ENCODE measurements at places on chromosomes 7 and 10.
A peak's percentile ranks its signal among the peaks of the same experiment; 100 is the strongest.

- no peak for DNase-seq
Measured at GRCh38 chr10:2051108-2051507, 313.8 kb upstream of the ADARB2 start.

GRCh38 chr10:84138478-84139125 lies 707 bp upstream of the GHITM start:
- peak; percentile 77 for DNase-seq

DNA sequence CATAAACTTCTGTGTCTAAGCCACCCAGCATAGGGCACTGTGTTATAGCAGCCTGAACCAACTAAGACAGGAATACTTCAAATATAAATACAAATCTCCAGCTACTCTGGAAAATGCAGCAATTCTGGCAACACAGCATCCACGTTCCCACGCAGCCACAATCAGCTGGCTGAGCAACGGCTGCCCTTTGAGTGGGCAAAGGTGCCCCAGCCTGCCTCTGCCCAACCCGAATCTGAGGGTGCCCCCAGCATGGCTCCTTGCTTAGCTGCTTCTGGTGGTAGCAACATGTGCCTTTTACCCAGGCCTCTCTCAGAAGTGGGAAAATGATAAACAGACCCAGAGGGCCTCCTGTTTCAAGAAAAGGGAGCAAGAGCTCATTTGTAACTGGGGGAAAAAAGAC lies 12.0 kb downstream of the DRGX start:
- no peak for DNase-seq

GRCh38 chr7:77710067-77710466 lies 13.8 kb downstream of the RSBN1L start:
- DNase-seq = no peak

- no peak for DNase-seq
Measured at GRCh38 chr10:20256969-20257368, 440.7 kb downstream of the PLXDC2 start.

- no peak for DNase-seq
Measured at GRCh38 chr7:138097064-138097741, 20.9 kb downstream of the AKR1D1 start.

GRCh38 chr7:157751951-157752673 lies 415.3 kb downstream of the DNAJB6 start:
- no peak for DNase-seq

DNA sequence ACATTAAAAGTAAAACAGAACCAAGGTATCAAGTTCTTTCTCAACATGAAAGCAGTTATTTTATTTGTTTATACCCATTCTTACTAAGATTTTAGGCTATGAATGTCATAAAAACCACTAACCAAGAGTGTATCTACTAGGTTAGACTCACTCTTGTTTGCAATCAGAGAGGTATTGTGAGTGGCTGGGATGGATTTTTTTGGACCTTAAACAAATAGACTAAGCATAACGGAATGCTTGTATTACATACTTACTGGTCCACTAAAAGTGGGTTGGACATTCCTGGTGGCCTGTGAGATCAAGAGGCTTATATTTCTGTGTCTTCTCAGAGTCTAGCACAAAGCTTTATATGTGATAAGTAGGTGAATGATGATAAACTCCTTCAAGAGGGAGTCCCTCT lies 32.6 kb upstream of the CBLL1 start:
- DNase-seq = no peak

- DNase-seq = no peak
Measured at GRCh38 chr7:51222916-51223315, 93.7 kb downstream of the COBL start.

DNA sequence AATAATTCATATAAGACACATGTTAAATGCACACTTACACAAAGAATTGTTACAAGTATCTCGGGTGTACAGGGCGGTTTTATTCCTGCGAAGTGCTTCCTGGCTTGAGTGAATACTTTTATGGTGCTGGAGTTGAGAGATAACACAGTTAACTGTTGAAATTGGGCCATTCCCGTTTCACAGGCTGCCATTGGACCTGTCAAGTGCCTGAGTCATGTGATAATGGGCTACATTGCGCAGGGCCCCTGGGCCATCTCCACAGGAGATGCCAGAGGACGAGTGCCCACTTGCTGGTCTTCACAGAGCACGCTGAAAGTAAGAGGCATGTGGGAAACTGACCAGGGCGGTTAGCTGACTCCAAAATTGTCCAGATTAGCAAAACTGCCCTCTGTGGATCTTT lies 4.8 kb downstream of the FBH1 start:
- no peak for DNase-seq

- DNase-seq = no peak
Measured at GRCh38 chr7:108603656-108604306, 34.1 kb downstream of the DNAJB9 start.

- DNase-seq = no peak
Measured at GRCh38 chr10:49610114-49610457, at the start of gene SLC18A3. SLC18A3 (plus strand) TSS chr10:49610310; CDS start chr10:49610741, 431 bp downstream.

DNA sequence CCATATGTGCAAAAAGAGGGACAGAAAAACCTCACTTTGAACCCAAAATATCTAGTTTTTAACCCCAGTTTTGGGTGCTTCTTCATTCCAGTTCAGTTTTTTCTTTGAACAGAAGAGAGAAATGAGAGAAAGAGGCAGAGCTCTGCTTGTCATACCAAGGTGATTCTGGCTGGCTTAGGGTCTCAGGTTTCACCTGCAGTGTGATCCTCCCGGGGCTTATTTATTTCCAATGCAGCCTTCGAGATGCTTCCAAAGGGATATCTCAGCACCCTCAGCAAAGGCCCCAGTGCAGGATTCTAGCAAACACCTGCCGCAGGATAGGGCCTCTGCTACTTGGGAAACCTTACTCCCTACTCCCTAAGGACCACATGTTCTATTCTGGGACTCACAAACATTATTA lies 131.3 kb downstream of the WDR11 start:
- DNase-seq = no peak

GRCh38 chr7:102472126-102473041 lies 6.3 kb downstream of the POLR2J start:
- DNase-seq = no peak

DNA sequence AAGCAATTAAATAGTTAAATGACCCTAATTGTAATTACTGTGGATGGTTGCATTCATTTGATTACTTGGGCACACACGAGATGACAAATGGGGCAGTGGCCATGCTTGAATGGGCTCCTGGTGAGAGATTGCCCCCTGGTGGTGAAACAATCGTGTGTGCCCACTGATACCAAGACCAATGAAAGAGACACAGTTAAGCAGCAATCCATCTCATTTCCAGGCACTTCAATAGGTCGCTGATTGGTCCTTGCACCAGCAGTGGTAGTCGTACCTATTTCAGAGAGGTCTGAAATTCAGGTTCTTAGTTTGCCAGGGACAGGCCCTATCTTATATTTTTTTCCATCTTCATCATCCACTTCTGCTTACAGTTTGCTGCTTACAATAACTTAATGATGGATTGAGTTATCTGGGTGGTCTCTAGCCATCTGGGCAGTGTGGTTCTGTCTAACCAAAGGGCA lies 8.3 kb downstream of the PCBD1 start:
- DNase-seq = peak; percentile 75

DNA sequence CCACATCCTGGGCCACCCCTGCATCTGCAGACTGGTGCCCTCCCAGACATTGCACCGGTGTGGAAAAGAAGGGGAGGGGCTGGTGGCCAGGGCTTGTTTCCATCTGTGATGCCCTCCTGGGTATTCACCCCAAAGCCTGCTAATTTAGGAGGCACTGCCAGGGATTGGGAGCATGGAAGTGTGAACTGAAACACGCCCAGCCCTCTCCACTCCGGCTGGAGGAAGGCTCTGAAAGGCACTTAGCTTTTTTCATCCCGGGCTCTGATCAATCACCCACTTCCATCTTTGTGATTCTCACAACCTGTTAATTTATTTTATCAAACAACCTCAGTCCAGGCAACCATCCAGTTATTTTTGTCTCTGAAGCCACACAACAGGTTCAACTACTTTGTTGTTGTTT lies 20.9 kb upstream of the CPXM2 start:
- DNase-seq = no peak

DNA sequence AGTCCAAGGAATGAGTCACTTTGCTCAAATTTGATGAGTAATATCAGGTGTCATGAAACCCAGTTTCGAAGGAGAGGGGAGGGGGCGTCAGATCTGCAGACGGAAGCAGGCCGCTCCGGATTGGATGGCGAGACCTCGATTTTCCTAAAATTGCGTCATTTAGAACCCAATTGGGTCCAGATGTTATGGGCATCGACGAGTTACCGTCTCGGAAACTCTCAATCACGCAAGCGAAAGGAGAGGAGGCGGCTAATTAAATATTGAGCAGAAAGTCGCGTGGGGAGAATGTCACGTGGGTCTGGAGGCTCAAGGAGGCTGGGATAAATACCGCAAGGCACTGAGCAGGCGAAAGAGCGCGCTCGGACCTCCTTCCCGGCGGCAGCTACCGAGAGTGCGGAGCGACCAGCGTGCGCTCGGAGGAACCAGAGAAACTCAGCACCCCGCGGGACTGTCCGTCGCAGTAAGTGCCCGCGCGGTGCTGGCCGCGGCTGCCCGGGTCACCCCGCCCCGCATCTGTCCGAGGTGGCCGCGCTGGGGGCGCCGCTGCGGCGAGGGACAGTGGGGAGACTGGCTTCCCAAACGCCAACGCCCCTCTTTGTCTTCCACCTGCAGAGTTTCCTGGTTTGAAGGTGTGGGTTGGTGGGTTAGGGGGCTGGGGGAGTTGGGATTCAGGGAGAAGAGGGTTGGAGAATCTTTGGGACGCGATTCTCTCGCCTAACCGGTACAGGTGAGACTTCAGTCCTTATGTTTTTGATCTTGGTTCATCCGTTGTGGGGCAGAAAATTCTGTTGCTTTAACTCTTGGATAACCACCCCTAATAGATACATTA lies at the start of gene TAC1:
Gene TAC1 (plus strand): TSS at position 351 of the 829 bp plus-strand sequence. CDS start 527 bp downstream, outside the sequence.
- DNase-seq = no peak

- DNase-seq = no peak
Measured at GRCh38 chr7:125526958-125527357, 597.3 kb upstream of the POT1 start.

GRCh38 chr7:140326116-140326928 lies 72.0 kb downstream of the SLC37A3 start:
- peak; percentile 43 for DNase-seq

GRCh38 chr10:49700997-49701396 lies 21.5 kb downstream of the C10orf53 start:
- no peak for DNase-seq

DNA sequence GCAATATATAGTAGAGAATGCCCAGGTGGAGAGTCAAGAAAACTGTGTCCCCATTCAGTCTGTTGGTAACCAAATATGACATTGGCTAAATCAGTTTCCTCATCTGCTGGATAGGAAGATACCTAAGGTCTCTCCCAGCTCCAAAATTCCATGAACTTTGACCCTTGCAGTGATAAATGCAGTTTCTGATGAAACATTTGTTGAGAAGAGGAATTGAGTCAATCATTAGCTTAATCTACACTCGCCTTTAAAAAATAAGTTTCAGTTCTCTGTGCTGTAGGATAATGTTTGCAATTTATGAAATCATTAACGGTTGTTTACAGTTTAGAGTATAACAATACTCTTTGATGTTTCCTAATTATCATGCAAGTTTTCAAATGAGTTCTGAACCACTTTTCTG lies 38.0 kb upstream of the SLC25A13 start:
- no peak for DNase-seq

- no peak for DNase-seq
Measured at GRCh38 chr10:118282670-118283069, 59.5 kb downstream of the FAM204A start.

GRCh38 chr7:44711528-44711927 lies 37.1 kb upstream of the ZMIZ2 start:
- no peak for DNase-seq

DNA sequence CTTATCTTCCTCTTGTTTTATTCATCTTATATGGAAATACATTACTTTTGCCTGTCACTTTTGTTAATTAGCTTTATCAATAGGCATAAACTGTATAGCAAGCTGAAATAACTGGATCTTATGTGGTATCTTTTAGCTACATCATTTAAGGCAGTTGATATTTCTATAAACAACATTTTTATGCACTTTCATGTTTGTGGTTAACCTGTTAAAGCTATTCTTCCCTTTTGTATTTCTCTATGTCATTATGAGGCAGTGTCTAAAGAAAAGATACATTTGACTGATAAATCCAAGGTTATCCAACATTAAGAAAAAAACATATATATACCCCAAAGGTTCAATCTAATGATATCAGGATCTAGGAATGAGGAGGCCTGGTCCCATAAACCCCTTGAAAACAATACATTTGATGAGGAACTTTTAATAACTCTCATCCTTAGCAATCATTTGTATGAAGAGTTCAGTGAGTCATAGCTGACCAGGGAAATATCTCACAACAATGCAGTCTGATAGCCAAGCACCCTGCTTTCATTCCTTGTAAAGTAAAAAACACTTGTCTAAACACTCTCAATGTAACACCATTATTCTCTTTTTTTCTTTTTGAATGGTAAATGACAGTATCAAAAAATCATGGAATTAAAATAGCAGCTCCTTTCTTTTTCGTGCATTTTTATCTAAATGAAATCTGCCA lies 300.9 kb downstream of the NEBL start:
- no peak for DNase-seq

DNA sequence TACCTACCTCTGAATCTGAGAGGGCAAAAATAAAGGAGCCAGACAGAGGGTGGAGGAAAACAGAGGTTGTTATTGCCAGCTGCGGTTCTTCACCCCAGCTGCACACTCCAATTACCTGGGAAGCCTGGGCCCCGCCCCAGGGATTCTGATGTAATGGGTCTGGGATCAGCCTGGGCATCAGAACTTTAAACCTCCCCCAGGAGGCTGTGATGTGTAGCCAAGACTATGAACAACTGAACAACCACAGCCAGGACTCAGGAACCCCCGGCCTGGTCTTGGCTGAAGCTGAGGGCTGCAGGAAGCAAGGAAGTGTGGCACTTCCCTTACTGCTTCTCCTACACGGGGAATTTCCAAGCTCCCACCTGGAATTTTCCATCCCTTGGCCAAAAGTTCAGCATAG lies 89.3 kb downstream of the HIP1 start:
- DNase-seq = no peak

- peak; percentile 1 for DNase-seq
Measured at GRCh38 chr7:87475359-87476178, at the start of gene ABCB4. ABCB4 (minus strand) TSS chr7:87475680; CDS start chr7:87475465, 215 bp downstream.

DNA sequence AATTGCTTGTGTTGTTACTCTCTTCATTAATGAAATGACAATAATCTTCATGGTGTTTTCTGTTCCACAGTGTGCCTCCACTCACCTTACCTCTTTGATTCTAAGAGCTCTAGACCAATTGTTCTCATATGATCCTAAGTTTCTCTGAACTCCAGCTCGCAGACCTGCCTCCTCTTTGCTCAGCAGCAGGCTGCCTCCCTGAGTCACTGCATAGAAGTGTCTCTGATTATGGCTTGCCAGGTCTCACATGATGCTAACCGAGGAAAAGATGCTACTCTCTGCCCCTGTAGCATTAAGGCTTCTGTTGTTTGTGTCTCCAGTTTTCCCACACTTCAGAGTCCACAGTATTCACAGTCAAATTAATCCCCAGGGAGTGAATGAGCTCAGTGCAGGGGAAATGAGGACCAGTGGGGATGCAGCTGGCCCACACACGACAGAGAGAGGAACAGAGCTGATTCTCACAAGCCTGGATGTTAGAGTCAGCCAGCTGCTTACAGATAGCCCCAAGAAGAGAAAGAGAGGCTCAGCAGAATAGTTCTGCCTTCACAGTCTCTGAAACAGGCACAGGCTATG lies 145.9 kb upstream of the EGR2 start:
- no peak for DNase-seq

Measured in stimulated activated CD4-positive, alpha-beta T cell treated with anti-CD3 and anti-CD28 coated beads, Interleukin-1b, Interleukin-23, amount 100 ng/mL, for 48 hours (primary cell).